ENCODE measurements at places on chromosomes 7 and 10.

DNA sequence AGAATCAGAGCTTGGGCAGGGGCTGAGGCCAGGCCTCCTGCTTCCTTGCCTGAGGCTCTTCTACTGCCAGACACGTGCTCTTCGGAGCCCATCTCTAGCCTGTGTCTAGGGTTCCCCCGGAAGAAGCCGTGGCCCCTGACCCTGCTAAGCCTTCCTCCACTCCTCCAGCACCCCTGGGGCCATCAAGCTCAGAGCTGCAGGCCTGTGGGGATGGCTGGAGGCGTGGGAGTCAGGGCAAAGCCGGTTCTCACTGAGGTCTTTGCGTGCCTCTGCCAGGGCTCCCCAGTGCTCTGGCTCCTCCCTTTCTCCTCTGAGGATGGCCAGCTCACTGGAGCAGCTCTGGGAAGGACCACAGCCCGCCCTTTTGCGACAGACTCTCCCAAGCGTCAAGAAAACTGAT lies 34.4 kb downstream of the GHRHR start:
- no peak for DNase-seq

- no peak for DNase-seq
Observed at GRCh38 chr10:117170244-117170643, 27.0 kb upstream of the KCNK18 start.

DNA sequence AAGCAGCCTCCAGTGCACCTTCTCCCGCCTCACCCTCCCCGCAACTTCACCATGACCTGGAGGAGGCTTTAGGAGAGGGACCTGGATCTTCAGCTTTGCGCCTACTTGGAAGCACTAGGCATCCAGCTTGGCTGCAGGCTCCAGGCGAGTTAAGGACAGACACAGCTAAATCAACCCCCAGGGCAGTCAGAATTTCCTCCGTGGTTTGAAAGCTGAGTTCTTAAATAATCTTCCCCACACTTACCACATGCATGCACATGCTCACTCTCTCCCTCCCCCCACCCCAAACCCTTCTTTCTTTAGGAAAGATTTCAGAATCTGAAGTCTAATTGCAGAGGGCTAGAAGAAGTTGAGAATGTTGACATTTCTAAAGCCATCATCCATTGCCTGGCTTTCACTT lies 36.7 kb upstream of the LRRC4 start:
- DNase-seq: no peak

DNA sequence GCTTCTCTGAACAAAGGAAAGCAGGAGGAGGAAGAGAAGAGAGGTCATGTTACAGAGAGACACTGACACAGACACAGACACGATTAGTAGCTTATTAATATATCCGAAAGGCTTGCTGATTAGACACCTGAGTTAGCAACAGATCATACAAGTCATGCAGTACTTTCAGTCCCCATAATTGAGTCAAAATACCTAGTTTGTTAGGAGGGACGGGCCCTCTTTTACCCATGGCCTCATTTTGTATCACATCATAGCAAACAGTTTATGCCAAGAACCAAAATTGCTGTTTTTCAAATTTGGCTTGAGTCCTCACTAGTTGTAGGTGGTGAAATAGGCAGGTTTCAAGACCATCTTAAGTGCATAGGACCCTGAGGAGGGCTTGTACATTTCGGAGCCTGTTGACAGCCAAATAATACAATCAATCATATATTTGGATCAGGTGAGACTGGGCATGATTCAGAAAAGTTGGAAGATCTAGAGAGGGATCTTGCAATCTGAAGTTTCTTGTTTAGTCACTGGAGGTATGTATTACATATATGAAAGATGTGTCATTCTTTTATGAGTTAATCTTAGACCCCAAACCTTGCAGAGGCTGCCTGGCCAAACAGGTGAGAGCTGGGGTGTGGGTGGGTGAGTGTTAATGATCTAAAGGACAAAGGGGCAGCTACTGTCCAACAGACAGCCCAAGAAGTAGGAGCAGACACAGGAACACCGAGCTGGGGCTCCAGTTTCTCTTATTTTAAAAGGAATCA lies 65.4 kb downstream of the PRPF18 start:
- no peak for DNase-seq

DNA sequence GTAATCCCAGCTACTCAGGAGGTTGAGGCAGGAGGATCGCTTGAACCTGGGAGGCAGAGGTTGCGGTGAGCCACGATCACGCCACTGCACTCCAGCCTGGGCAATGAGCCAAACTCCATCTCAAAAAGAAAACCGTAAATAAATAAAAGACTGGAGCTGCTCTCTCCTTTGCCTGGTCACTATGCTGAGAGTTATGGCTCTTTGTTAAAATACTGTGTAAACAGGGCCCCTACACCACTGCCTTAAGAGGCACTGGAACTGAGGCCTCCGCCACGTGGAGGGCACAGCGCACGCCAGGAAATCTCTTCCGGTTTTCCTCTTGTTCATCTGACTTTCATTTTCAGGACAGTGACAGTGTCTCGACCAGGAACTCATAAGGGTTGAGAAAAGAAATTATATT lies 123.3 kb downstream of the PAXIP1 start:
- DNase-seq: no peak

- no peak for DNase-seq
Observed at GRCh38 chr10:62471711-62472110, 97.5 kb downstream of the ZNF365 start.

DNA sequence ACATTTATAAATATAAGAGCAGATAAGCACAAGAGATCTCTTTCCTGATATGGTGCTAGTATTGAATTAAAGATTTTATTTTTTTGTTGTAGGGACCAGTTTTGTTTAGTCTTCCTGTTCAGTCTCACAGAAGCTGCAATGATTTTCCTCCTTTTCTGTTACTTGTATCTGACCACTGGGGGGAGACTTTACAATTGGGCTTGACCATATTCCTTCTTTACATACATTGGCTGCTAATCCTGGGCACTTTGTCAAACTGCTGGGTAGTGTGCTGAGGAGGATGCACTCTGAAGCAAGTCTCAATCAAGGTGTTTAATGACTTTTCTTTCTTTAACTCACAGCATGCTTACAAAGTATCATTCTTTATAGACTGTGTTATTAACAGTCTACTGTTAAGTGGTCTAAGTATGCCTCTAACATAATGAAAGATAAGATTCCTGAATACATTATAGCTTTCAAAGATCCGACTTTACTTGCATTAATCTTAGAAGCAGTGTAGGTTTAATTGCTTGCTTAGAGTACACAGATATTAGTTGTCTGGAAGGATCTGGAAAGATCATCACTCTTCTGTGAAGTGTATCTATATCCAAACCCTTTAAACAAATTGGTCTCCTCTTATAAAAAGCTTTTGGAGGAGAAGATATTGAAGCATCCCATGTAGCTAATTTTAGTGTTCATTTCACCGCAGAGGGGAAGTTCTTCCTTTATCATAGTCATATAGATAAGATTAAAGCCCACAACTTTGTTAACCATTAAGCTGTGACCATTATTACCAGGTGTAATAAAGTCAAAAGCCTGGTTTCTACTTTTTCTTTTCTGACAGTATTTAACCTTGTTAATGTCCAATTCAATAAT lies 3.1 kb downstream of the PALS2 start:
- DNase-seq: peak; percentile 47

- DNase-seq: no peak
Observed at GRCh38 chr10:6211341-6211670, 8.6 kb downstream of the PFKFB3 start.

GRCh38 chr10:994836-995558 lies 6.8 kb downstream of the GTPBP4 start:
- DNase-seq: no peak

DNA sequence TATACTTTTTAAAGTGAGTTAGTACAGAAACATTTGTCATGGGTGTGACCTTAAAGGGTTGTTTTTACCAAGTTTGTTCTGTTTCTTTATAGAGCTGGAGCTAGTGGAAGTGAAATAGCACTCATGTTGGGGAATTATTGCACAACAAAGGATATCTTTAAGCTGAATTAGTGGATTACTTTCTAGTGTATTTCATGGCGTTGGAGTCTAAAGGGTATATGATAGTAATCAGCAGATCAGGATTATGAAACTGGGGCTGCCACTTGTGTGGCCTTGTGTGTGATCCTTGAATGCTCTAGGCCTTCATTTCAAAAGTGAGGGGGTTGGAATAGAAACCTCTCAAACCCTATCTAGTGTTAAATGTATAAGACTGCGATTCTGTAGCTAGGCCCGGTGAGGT lies 123.6 kb downstream of the LYZL1 start:
- DNase-seq: peak; percentile 22

GRCh38 chr7:101941481-101942383 lies 124.3 kb downstream of the CUX1 start:
- DNase-seq: peak; percentile 50

- DNase-seq: no peak
Observed at GRCh38 chr7:2725178-2726105, 37.4 kb downstream of the AMZ1 start.

- DNase-seq: no peak
Observed at GRCh38 chr10:132009575-132009974, 27.9 kb upstream of the BNIP3 start.

DNA sequence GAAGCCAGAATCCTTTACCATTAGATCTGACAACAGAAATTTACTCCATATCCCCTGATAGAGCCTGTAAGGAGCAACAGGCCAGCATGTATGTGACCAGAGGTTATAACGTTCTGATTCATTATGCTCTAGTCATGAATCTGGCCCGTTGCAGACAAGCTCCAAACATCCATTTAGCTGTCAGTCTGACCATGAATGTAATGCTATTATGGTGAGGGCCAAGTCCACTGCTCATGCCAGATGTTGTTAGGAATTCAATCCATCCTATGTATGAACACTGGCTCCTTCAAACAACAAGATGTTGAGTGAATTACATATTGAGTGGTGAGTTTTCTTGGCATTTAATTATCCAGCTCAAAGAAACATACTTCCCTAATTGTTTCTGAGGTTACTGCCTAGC lies 610.1 kb upstream of the ANKRD30A start:
- DNase-seq: no peak

Data from erythroblast (primary cell).